ENCODE measurements at places on chromosomes 13 and 19.
A peak's percentile ranks its signal among the peaks of the same experiment; 100 is the strongest.

DNA sequence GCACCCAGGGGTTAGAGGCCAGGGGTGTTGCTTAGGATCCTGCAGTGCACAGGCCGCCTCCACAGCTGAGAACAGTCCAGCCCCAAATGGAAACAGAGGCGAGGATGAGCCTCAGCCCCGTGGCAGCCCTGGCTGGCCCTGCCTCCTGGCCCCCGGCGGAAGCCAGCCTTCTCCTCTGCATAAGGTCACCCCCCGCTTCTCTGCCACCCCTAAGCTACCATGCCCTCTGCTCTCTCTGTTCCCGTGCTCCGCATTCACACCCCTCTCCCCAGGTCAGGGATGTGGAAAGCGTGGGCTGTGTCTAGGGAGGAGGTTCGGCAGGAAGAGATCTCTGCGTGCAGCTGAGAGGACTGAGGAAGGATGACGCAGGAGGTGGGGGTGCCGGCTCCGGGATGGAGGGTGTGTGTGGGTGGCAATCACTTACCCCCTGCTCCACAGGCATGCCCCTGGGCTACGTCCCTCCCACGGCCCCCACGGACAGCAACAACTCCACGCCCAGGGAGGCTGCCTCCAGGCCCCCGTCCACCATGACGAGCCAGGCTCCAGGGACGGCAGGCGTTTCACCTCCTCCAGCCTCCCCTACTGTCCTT lies 6.0 kb downstream of the SSC5D start:
- no peak for DNase-seq

GRCh38 chr19:48338802-48339503 lies 13.6 kb downstream of the EMP3 start:
- DNase-seq = no peak

GRCh38 chr19:6602729-6603114 lies 11.8 kb upstream of the CD70 start:
- DNase-seq = no peak

DNA sequence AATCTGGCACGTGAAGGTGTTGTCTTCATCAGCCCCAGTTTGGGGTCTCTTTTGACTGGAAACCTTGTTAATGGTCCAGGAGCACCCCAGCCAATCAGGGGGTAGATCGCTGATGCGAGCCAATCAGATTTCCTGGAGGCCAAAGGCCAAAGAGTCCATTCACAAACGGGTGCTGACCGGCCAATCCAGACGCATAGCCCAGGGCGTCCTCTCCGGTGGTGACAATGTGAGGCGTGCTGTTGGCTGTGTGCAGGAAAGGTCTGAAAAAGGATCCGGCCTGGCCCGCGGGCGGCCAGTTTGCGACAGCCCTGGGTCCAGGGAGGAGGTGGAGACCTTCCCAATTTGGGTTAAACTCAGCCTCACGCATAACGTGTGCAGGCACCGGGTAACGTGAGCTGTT lies 3.1 kb downstream of the MAST3 start:
- DNase-seq = no peak

GRCh38 chr19:47104680-47105079 lies 8.9 kb downstream of the ZC3H4 start:
- no peak for DNase-seq

- DNase-seq = no peak
Measured at GRCh38 chr13:100532836-100533435, 55.7 kb downstream of the GGACT start.

DNA sequence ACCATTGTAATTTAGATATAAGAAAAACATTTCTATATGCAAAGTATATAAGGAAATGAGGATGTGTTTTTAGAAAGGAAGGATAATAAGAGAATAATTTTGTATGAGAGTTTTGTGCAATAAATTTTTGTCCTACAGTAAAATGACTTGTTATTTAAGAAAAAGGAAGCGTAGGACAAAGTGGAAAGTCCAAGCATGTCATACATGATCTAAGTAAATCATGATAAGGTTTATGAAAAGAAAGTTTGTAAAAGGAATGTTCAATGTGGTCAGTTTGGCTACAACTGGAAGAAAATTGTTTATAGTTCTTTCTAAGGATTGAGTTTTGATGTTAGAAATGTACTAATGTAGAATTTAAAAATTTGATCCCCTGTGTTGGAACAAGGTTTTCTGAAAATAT lies 222.3 kb downstream of the KATNAL1 start:
- no peak for DNase-seq

- no peak for DNase-seq
Measured at GRCh38 chr19:492091-492531, 4.2 kb upstream of the MADCAM1 start.

DNA sequence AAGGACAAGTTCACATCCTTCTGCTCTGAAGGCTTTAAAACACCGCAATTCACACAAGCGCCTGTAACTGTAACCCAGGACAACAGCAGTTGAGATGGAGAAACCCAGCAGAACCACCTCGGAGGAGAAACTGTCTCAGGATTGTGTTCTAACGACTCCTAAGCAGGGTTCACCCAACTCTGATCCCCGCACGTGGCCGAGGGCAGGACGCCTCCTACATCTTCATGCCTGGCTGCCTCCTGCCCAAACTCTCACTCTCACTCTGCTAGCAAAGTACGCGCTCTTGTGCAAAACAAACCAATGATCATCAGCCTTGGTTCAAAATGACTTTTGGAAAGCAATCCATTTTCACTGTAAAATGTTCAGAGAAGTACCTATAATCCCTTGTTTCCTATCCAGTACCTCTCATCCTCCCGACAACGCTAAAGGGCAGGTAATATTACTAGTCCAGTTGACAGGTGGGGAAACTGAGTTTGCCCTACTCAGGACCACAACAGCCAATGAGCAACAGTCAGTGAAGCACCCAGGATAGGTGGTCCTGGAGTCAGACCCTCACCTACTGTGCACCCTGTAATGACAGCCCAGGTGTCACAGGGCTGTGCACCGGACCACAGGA lies 25.6 kb downstream of the EPS15L1 start:
- no peak for DNase-seq

DNA sequence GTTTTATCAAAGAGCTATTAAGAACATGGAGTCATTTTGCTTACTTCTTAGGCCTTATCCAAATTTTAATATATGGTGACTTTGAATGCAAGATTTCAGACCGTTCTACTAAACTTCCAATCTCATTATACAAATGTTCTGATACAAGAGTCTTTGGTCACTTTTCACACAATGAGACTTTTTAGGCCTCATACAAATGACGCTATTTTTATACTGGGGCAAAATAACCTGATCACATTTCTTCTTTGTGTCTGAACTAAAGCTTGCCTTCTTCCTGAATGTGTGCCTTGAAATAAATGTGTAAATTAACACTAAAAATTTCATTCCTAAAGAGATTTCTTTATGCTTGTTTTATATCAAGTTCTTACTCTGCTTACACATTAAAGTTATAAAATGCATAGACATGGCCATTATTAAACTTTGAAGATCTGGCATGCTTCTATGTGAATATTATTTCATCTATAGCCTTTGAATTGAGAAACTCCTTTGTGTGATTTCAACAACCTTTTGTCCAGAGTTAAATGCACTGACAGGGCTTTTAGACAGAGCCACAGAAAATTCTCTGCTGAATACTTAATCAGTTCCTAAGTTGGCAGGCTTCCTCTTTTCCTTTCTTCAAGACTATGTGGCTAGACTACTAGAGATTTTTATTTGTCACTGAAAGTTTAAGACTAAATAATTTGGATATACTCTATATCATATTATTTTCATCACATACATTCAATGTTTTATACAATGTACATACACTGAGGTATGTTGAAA lies 86.1 kb downstream of the EDNRB start:
- peak; percentile 20 for DNase-seq

GRCh38 chr19:28881616-28882015 lies 331.3 kb downstream of the UQCRFS1 start:
- no peak for DNase-seq

GRCh38 chr19:13817018-13817614 lies 21.9 kb downstream of the ZSWIM4 start:
- DNase-seq = no peak

DNA sequence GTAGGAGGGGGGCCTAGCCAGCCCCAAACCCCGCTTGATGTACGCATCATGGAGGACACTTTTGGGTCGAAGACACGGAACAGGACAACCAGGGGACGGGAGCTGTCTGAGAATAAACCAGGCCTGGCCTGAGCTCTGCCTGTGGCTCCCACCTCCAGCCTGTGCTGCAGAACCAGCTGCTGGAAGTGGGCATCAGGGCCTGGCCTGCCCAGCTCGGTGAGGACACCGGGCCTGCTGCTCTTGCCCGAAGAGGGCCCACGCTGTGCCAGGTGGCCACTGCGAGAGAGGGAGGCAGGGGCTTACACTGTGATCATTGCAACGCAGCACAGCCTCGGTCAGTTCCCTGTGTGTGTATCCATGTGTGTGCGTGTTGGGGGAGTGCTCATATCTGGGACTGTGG lies 34.6 kb downstream of the CEBPG start:
- no peak for DNase-seq

GRCh38 chr19:55248704-55249103 lies 10.1 kb downstream of the PPP6R1 start:
- no peak for DNase-seq

DNA sequence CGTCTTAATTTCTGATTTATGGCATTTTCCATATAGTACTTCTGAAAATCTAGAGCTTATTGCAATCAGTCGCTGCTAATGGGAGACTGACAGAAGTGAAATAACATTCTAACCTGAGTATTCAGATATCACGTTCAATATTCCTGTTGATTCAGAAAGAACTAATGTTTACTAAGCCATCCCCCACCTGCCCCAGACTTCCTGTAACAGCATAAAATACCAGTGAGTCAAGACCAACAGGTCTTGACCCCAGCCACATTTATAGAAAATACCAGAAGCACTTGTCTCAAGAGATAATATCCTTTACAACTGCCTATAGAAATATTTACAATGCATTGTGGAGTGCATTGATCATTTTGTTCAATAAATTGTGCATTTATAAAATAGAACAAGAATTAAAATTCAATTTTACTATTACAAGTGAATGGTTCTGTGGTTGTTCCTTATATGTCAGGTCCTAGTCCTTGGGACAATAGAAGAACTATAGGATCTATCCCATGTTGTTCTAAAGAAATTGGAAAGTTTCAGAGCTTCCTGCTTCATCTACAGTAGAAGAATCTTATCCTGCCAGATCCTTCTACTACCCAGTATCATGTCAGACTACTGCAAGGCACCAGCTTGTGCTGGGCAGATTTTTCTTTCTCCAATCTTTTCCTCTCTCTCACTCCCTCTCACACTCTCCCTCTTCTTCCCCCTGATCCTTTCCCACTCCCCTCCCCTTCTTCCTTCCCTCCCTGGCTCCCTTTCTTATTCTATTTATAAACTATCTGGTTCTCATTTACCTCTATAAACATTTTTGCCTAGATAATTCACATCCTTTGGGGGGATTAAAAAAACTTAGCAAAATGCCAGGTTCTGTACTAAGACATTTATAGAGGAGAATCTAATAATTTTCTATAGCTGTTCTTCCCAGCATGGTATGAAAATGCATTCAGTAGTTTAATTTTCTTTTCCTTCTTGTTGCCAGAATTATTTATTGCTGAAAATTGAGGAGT lies 629.9 kb downstream of the DIAPH3 start:
- DNase-seq = no peak

DNA sequence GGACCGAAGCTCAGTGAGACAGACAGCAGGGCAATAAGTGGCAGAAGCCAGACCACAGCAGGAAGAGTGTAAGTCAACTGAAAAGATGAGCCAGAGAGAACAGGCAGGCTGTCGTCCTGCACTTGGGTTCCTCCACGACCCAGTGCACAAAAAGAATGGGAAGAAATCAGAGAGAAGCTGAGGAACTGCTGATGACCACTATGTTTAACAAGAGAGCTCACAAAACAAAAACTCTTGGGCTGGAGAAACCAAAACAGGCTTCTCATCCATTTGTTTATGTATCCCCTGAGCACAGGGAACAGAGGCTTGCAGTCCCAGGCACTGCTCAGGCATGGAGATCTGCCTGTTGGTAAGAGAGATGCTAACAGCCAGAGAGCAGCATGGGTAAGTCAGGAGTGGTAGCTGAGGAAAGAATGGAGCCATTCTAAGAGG lies 14.0 kb downstream of the AKAP8L start:
- no peak for DNase-seq

GRCh38 chr13:104461049-104461448 lies 1394.8 kb upstream of the SLC10A2 start:
- no peak for DNase-seq

DNA sequence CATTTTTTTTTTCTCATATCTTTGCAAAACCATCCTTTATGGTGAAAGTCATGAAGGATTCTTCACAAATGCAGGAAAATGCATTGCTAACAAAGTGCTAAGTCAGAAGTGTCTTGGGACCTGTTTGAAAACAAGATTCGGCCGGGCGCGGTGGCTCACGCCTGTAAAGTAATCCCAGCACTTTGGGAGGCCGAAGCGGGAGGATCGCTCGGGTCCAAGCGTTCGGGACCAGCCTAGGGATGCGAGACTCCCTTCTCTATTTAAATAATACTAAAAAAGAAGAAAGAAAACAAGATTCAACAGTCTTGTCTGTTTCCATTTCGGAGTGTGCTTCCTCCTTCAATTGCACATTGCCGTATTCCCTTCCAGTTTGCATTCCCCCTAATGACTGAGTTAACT lies 819 bp downstream of the EID2B start:
- DNase-seq = no peak

DNA sequence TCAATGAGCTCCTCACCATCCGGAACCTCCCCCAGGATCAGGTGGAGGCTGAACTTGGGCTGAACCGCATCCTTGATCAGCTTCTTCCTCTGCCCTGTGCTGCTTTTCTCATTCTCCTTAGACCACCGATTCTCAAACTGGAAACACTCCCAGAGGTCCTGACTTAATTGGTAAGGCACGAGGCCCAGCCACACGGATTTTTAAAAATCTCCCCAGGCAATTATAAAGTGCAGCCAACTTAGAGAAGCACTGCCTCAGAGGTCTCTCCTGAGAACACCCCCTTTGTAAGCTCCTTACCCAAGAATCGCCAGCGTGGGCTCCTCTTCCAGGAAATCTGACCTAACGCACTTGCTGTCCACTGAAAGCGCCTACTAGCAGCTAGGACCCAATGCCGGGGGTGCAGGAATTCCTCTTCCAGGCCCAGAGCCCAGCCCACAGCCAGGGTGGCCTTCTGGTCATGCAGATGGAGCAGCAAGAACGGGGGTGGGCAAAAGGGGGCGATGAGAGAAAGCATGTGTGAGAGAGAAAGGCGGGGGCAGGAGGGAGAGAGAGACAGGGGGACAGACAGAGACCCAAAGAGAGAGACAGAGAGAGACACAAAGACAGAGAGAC lies 66.9 kb upstream of the CACNA1A start:
- no peak for DNase-seq

- no peak for DNase-seq
Measured at GRCh38 chr13:71149046-71149445, 718.0 kb downstream of the DACH1 start.

GRCh38 chr13:99758460-99759162 lies 213.0 kb downstream of the ZIC5 start:
- no peak for DNase-seq

DNA sequence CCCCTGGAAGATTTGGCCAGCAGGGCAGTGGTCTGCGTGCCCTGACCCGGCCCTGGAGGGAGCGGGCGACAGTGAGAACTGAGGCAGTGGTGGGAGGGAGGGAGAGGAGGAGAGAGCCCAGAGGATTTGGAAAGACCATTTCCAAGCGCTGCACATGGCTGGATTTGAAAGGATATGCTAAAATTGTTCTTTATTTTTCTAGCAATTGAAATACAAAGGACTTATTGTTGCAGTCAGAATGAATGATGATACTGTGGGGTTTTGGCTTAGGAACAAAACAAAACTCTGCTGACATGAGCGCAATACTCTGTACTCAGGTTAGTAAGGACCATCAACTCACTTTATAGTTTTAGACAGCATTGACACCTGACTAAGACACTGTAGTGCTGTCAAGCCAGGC lies 69.5 kb downstream of the TNFRSF19 start:
- no peak for DNase-seq

GRCh38 chr13:108760541-108760940 lies 131.1 kb downstream of the MYO16 start:
- DNase-seq = no peak
